NCI-H2081 treated with DMSO at 0.1 percent for 48 hours (cell line): ENCODE measurements at places on chromosomes 4 and X.

GRCh38 chr4:143443728-143444127 lies 69.8 kb upstream of the SMARCA5 start:
- DNase-seq: no peak

GRCh38 chr4:182325848-182326255 lies 82.7 kb downstream of the TENM3 start:
- DNase-seq: no peak

DNA sequence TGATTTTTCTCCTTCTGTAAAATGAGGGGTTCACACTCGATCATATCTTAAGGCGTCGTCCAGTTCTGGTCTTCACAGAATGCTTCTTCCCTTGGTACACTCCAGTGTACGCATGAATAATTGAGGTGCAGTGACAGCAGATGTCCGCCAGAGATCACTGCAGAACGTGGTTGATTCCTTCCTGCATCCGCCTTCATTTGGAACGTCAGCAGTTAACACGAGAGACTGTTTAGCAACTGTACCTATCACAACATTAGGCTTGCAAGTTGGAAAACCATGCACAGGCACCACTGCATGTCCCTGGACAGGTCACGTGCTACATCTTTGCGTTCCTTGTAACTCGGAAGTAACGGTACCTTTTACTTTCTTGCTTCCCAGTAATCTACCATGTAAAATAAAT lies 66.0 kb upstream of the GEMIN8 start:
- no peak for DNase-seq

DNA sequence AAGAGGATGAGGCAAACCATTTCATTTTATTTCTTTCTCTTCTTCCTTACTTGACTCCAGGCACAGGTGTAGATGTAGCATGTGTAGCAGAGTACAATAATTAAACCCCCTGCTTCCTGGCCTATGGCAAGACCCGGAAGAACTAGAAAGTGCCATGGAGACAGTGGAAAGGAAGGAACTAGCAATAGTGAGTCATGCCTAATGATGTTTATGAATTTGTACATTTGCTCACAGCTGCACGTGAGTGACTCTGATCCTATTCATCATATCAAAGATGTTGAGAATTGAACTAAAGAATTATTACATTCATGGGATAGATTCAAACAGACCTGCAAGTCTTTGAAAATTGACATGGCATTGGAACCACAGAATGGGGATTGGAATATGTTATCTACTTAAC lies 2233.9 kb upstream of the TENM3 start:
- no peak for DNase-seq

- no peak for DNase-seq
These were observed 43.2 kb downstream of the RGS12 start for GRCh38 chr4:3335982-3336381.

- DNase-seq: no peak
These were observed 63.2 kb upstream of the SLC4A4 start for GRCh38 chr4:71275570-71275969.

DNA sequence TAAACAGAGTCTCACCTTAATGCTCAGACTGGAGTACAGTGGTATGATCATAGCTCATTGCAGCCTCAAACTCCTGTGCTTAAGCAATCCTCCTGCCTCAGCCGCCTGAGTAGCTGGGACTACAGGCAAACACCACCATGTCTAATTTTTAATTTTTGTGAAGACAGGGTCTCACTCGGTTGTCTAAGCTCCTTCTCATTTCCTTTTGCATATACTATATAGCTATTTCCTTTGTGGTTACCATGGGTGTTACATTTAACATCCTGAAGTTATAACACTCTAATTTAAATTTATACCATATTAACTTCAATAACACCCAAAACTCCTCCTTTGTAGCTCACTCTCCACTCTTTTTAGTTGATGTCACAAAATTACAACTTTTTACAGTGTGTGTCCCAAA lies 114.3 kb downstream of the DCK start:
- no peak for DNase-seq

GRCh38 chr4:157143369-157143768 lies 67.4 kb downstream of the GLRB start:
- no peak for DNase-seq

DNA sequence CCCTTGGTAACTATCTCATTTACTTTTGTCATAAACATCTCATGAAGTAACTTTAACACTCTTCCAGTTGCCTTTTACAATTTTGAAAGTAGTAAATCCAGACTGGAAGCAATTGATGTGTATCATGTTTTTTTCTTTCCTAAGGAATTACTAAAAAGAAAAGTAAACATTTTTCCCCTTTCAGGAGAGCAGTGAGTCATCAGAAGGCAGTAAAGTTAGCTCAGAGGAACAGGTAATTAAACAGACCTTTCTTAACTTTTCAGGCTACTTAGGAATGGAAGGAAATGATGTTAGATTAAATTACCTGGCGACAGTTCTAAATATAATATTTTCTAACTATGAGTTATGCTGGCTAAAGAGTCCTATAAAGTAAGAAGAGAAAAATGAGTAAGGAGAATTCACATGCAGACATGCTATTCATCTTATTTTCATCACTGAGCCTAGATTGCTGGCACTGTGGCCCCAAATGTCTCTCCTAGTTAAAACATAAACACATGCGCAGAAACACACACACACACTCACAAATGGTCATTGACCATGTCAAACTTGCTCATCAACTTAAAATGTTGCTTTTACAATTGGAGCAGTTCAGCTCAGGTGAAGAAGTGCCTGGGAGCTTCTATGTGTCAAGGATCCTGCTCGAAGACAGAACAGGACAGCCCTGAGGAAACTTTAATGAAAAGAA lies 9.3 kb downstream of the DMP1 start:
- DNase-seq: no peak

GRCh38 chr4:150082241-150082640 lies 4.0 kb downstream of the DCLK2 start:
- DNase-seq: no peak

GRCh38 chr4:152524427-152524826 lies 11.5 kb downstream of the FBXW7 start:
- no peak for DNase-seq

- DNase-seq: no peak
These were observed 574.6 kb downstream of the RAPGEF2 start for GRCh38 chr4:159677521-159677920.

- DNase-seq: no peak
These were observed 63.7 kb upstream of the CD99 start for GRCh38 chrX:2627272-2627867.

DNA sequence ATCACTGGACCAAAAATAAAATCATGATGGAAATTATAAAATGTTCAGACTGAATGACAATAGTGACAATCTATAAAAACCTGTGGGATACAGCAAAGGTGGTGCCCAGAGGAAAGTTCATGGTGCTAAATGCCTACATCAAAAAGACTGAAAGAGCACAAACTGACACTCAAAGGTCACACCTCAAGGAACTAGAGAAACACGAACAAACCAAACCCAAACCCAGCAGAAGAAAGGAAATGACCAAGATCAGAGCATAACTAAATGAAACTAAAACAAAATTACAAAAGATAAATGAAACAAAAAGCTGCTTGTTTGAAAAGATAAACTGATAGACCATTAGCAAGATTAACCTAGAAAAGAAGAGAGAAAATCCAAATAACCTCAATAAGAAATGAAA lies 78.7 kb downstream of the ANAPC10 start:
- no peak for DNase-seq

DNA sequence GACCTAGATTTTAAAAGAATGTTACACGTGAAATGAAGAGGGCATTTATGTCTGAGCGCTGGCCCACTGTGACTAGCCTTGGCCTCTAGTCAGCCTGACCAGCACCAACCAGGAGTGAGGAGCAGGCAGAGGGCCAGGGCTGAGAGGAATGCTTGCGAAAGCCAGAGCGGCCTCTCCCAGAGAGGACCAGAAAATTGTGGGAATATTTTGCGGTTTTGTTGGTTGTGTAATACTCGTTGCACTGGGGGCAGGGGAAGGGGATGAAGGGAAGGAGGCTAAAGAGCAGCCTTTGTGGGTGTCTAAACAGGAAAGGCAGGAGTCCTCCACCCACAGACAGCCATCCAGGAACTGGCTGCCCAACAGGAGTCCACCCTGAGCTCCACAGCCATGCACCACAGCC lies 3.8 kb downstream of the GABRE start:
- DNase-seq: no peak

GRCh38 chrX:73944563-73944908 lies 359.4 kb upstream of the ZCCHC13 start:
- DNase-seq: no peak

DNA sequence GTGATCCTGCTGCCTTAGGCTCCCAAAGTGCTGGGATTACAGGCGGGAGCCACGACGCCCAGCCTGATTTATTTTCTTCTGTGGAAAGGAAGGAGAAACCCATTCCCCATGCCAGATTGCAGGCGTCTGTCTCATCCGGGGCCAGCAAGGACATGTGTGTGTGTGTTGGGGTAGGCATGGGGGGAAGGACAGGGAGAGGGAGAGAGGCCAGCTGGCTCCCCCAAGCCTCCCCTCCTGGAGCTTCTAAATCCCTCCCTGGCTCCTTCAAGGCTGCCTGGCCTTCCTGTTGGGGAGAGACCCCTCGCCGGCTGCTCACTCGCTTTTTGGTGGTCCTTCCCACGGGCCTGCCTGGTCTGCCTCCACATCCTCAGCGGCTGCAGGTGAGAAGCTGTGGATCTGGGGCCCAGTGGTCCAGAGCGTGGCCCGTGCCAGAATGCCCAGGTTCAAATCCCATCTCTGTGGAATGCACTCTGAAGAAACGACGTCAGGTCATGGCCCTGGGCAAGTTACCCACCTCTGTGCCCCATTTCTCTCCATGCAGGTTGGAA lies 1.3 kb upstream of the PLXNB3 start:
- DNase-seq: no peak

GRCh38 chr4:127045861-127046260 lies 586.9 kb upstream of the INTU start:
- no peak for DNase-seq

- no peak for DNase-seq
These were observed 615.8 kb downstream of the TRAM1L1 start for GRCh38 chr4:116469582-116469981.

GRCh38 chrX:132634521-132634920 lies 145.7 kb upstream of the MBNL3 start:
- DNase-seq: no peak

GRCh38 chr4:169756971-169757574 lies 671 bp downstream of the HPF1 start:
- no peak for DNase-seq

GRCh38 chrX:53251307-53251706 lies 26.3 kb upstream of the KDM5C start:
- DNase-seq: no peak

DNA sequence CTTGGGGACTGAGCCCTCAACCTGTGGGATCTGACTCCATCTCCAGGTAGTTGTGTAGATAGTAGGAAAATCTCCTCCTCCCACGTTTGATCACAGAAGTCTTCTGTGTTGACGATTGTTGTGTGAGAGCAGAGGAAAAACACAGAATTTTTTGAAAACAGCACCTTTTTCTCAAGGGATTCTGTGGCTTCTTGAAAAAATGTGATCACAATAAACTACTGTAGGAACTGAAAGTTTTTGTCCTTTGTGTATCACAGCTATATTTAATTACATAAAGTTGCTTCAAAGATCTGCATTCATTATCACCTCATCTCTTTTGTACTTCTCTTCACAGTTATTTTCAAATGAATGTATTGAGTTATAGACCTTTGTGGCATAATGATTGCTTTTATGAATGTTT lies 85.1 kb downstream of the AFF1 start:
- no peak for DNase-seq

DNA sequence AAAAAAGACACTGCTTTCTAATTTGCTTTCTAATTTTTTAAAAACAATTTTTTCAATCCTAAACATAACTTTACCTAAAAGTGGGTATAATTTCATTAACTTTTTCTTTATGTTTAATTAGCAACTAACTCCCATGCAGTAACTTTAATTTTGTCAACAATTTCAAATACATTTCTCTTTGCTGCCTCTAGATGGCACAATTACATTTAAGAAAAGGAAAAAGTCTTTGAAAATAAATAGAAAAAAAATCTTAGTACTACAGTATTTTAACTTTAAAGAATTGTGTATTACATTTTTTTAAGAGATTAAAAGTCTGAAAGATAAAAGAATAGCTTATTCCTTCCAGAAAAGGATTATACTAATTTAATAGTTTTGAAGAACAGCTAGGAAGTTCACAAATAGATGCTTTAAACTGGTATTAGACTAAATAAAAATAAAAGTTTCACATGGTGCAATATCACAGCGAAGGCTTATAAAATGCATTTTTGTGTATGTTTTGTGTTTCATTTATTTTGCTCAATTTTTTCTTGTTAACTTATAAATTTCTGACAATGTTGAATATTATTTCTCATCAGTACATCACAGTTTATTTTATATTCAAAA lies 105.1 kb downstream of the ADGRA3 start:
- DNase-seq: peak; percentile 19

DNA sequence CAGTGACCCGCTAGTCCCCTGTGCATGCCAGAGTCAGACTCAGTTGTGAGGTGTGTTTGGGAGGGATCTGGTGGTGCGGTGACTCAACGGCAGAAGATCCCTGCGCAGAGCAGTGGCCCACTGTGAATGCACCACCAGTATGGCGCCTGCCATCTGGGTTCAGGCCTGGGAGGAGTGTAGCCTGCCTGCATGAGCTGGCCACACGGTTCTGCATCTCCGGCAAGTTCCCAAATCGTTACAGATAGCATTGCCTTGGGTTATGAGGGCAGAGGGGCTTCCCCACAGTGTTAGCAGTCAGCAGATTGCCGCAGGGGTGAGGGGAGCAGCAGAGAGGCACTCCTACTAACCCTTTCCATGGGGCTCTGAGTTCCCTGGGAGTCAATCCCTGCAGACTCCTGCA lies 629.6 kb downstream of the TLL1 start:
- DNase-seq: no peak

DNA sequence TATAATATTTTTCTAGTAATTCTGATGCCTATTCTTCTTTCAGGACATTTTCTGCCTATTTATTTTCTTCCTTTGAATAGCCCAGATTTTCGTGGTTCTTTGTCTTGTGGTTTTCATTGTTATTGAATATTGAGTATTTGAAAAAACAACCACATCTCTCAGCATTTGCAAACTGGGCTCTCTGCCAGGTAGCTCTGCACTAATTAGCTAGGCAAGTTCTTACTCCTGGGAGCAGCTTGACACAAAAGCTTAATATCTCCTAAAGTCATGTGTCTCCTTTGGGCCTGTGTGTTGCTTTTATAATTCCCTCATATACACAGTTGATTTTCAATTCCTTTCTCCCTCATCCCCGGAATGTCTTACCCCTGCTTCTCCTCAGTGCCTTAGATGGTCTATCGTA lies 413.5 kb upstream of the GRIA3 start:
- no peak for DNase-seq

DNA sequence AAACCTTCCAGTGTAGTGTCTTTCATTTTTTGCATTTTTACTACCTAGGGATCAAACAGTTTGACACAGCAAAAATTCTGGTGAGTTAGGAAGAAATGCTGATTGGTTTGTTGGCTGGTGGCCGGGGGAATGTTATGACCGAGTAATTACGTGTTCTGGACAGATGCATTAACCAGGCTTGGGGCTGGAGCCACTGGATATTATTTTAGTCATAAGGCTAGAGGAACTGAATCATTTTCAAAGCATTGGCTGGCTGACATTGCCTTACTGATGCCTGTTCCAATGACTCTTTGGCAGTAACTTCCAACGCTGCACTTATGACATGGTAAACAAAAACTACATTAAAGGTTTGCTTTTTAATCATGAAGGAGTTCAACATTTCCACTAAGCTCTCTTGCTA lies 84.6 kb downstream of the FBXO8 start:
- DNase-seq: no peak
